ENCODE measurements at places on chromosomes 7 and 10. TPM values are rescaled to one million over a fixed set of nuclear protein-coding genes. Genes with fewer than 3 reads are reported as not detected.

The PKD2L1 gene
- total RNA-seq, result not detected

The FKBP6 gene
- not detected for total RNA-seq

The MMD2 gene
- not detected for total RNA-seq

The ADARB2 gene
- 0.86 TPM for total RNA-seq

The EBLN1 gene
- total RNA-seq, result not detected

The ARMH3 gene
- 13.5 TPM for total RNA-seq

The KIAA1549 gene
- total RNA-seq, result 1.4 TPM

The ATRNL1 gene
- 12.5 TPM for total RNA-seq

The ZNF853 gene
- 0.86 TPM for total RNA-seq

The FIS1 gene
- total RNA-seq, result 154 TPM

The PGAM2 gene
- total RNA-seq, result 0.32 TPM

The TYW1B gene
- total RNA-seq, result 3.9 TPM

The RPEL1 gene
- 0.13 TPM for total RNA-seq

The THSD7A gene
- 0.22 TPM for total RNA-seq

The TMEM270 gene
- total RNA-seq, result not detected

The PTN gene
- 8.8 TPM for total RNA-seq

The GPR146 gene
- total RNA-seq, result 2.5 TPM

The TCAF2 gene
- 8.2 TPM for total RNA-seq

The ANKRD2 gene
- total RNA-seq, result 1.0 TPM

The SPDYE3 gene
- not detected for total RNA-seq

The ITPRID1 gene
- total RNA-seq, result not detected

The INMT gene
- 0.65 TPM for total RNA-seq

The LIPM gene
- total RNA-seq, result not detected

The RSU1 gene
- 86.3 TPM for total RNA-seq

The TCERG1L gene
- not detected for total RNA-seq

The ADAMTS14 gene
- 0.91 TPM for total RNA-seq

The ZNF425 gene
- 7.0 TPM for total RNA-seq

The COL28A1 gene
- 0.52 TPM for total RNA-seq

The PNLIP gene
- not detected for total RNA-seq

The SPAM1 gene
- total RNA-seq, result not detected

The ANK3 gene
- 9.5 TPM for total RNA-seq

The PTPN12 gene
- total RNA-seq, result 60.2 TPM

The PHKG1 gene
- total RNA-seq, result 4.6 TPM

The OLAH gene
- not detected for total RNA-seq

The LGI1 gene
- total RNA-seq, result 0.11 TPM

The UCMA gene
- total RNA-seq, result not detected

The TBXAS1 gene
- 0.65 TPM for total RNA-seq
